ENCODE measurements at places on chromosomes 12 and 14.

DNA sequence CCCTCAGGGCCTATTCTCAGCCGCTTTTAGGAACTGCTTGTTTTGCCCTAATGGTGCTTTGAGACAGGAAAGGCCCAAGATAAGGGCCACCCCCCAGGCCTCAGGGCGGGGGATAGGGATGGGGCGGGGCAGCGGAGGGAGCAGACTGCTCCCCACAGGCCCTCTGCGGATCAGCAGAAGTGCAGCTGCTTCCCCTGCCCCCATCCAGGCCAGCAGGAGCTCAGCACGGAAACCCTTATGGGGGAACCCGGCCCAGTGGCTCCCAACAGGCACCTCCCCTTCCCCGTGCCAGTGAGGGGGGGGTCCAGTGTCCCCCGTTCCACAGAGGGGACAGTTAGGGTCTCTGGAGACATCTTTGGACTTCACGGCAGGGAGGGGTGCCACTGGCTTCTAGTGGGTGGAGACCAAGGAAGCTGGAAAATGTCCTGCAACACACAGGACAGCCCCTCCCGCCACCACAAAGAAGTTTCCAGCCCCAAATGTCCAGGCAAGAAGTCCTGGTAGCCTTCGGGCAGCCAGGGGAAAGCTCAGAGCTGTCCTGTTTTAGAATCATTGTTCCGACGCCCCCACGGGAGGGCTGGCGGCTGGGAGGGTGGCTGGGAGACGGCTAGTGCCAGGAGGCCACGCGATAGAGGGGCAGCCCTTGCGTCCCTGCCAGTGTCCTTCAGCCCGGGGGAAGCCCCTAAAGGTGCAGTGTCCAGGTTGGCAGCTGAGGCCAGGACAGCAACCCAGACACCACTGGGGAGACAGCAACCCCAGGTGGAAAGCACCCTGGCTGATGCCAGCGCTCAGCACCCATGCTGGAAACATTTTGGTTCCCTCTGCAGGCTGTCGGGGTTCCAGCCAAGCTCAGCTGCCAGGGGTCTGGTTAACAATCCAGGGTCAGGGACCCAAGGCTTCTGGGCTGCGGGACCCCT lies 10.4 kb upstream of the GPR132 start:
- DNase-seq: no peak

DNA sequence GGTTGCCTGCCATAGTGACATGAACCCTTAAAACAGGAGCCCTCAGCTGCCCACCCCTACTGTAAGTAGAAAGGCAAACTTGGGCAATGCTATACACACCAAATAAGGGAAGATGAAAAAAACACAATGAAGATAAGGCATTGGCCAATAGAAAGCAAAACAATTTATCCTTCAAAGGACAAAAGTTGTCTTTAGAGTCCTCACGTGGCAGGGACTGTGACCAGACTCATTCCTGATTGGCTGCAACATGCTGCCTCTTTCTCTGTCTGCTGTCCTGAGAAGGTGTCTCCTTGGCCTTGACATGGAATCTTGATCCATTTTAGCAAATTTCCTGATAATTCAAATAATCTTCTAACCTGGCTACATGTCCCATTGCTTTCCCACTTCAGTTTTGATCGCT lies 131.9 kb downstream of the GPR135 start:
- DNase-seq: no peak

DNA sequence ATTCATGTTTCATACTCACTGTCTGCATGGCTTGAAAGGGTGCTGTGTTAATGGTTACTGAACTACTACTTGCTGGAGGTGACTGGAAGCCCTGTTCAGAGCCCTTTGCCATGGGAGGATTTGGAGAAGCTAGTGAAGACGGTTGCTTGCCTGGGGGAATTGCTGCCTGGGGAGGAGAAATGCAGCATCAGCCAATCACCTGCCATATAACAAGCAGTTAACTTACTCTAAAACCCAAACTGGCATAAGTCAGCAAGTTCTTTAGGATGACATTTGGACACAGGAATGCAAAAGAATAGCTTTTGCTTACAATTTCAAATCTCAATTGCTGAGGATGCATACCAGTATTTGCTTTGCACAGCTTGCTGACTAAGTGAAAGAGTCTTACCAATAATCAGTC lies 23.4 kb upstream of the IPO8 start:
- DNase-seq: no peak

DNA sequence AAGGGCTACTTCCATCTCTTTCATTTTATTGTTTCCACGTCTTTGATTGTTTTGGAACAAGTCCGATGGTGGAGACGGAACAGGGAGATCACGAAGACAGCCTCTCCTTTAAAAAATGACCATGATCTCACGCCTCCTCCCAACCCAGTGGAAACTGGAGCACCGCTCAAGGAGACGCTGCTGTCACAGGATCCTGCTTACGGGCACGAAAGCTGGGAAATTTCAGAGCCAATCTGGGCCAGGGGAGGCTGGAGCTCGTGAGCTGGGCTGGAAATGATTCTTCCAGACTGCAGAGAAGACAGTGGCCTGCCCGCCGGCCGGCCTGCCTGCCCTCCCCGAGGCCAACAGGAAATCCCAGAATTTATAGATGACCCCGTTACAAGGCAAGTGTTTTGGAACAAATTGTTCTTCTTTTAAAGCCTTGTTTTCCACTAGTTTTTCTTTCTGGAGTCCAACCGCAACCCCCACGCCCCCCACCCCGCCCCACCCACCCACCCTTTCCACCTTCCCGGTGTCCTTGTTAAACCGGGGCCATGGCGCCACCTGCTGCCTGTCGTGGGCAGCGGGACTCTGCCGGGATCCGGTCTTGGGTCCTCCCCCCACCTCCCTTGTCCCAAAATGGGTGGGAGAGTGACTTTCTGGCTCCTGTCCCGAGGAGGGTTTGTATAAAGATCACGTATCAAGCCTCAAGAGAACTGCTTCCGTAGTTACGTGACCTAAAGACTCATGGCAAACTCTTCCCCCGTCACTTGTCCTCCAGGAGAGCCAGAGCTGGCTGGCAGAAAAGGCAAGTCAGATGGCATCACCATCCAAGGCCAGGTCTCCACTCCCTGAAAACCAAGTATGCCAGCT lies 40.3 kb downstream of the MAP1LC3B2 start:
- peak; percentile 32 for DNase-seq

GRCh38 chr12:89492883-89493282 lies 31.7 kb downstream of the GALNT4 start:
- no peak for DNase-seq

DNA sequence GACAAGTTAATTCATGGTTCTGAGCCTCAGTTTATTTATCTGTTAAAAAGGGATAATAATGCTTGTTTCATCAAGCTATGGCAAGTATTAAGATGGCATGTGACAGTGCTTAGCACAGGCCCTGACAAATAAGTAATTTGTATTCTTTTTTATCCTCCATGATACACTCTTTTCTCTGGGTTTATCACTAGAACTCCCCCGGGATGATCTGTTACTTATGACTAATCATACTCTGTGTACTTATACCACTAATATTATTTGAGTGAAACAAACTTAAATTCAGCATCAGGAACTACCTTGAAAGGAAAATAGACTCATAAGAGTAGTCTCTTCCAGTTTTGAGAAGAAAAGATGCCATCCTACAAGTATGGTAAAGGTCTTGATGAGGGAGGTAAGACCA lies 283.8 kb downstream of the PAWR start:
- DNase-seq: no peak

DNA sequence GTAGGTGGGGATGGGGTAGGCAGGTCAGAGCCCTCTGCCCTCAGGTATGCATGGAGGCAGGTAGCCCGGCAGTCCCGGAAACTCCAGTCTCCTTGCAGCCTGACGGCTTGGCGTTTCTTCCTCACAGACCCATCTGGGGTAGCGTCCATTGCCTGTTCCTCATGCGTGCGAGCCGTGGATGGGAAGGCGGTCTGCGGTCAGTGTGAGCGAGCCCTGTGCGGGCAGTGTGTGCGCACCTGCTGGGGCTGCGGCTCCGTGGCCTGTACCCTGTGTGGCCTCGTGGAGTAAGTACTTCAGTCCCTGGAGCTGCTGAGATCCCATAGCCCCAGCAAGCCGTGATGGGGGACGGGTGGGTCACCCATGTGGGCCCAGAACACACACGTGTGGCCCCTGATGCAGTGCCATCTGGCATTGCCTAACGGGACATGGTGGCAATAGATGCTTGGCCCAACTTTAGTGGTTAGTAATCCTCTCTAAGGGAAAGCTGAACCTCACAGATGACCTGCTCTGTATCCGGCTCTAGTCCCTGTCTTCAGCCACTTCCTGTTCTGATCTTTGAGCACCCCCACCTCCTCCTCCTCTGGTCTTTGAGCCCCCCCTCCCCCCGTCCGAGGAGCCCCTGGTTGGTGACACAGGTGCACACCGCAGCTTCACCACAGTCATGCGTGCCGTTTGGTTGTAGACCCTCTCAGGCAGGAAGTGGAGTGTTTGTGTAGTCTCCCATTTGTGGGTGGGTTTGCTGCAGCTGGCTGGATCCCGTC lies 3.7 kb downstream of the SIVA1 start:
- no peak for DNase-seq

DNA sequence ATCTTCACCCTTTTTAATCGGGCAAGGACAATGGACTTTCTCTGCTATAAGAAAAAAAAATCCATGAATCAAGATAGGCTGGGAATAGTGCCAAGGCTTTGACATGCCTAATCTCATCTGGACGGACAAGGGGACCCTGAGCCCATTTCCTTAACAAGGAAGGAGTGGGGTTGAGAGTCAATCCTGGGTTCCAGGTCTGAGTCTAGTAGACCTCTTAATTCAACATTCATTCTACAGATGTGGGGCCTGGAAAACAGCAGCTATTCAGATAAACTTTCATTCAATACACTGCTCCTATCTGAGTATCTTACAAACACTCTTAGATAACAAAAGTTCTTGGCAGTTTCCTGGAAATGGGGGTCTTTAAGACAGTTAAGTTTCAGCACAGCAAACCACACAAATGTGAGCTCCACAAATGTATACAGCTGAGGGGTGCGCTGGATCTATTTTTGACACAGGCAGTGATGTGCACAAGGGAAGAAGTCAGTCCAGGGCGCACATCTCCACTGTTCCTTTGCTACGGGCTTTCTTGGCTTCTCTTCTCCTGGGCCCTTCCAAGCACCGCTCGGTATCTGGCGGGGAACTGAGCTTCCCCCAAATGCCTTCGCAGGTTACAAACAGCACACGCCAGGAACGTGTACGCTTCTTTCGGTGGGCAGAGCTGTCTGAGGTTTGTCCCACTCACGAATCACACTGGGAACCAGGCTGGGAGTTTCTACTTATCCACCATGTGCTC lies 82.2 kb upstream of the GPR68 start:
- DNase-seq: no peak

DNA sequence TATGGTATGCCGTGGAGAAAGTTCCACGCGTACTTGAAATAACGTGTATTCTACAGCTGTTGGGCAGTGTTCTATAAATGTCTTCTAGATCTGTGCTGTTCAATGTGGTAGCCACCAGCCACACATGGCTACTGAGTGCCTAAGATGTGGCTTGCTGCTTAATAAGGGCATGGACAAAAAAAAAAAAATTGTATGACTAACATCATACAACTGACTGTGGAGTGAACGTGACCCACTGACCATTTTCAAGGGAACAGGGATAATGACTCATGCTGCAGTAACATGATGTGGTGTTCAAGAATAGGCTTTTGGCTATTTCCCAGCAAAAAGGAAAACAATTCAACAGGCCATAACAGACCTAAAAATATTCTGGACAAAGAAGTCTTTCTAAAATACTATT lies 13.0 kb downstream of the ATG14 start:
- no peak for DNase-seq

DNA sequence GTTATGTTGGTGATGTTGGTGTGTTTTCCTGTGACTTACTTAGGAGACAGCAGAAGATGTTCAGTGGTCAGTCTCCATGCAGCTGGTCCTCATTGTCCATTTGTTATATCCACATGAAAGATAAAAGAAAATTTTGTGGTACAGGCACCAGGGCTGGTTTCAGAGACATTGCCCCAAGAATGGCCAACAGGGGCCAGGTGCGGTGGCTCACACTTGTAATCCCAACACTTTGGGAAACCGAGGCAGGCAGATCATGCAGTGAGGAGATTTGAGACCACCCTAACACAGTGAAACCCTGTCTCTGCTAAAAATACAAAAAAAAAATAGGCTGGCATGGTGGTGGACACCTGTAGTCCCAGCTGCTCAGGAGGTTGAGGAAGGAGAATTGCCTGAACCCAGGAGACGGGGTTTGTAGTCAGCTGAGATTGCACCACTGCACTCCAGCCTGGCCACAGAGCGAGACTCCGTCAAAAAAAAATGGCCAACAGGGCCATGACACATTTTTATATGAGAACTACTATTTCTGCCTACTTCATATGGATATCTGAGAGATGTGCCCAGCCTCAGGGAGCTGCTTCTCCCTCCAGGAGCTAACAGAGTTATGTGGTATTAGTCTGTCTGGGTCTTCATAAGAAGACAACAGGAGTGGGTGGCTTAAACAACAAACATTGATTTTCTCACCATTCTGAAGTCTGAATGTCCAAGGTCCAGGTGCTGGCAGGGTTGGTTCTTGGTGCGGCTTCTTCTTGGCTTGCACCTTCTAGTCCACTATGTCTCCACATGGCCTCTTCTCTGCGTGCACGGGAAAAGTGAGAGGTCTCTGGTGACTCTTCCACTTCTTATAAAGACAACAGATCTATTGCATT lies 821.7 kb downstream of the TMEM121 start:
- no peak for DNase-seq

DNA sequence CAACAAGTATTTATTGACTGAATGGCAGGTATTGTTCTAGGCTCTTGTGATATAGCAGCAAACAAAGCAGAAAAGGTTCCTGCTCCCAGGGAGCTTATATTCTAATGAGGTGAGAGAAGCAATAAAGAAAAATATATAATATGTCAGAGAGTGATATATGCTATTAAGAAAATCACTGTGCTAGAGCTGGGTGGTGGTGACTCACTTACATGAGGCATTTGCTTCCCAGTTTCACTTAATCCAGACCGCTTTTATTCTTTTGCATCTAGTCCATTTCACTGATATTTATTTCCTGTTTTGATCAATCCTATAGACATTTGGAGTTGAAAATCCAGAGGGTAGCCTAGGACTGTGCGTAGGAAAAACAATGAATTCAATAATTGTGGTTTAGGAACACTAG lies 17.5 kb downstream of the TRHDE start:
- DNase-seq: no peak

GRCh38 chr12:115078990-115079389 lies 395.0 kb upstream of the TBX3 start:
- no peak for DNase-seq

DNA sequence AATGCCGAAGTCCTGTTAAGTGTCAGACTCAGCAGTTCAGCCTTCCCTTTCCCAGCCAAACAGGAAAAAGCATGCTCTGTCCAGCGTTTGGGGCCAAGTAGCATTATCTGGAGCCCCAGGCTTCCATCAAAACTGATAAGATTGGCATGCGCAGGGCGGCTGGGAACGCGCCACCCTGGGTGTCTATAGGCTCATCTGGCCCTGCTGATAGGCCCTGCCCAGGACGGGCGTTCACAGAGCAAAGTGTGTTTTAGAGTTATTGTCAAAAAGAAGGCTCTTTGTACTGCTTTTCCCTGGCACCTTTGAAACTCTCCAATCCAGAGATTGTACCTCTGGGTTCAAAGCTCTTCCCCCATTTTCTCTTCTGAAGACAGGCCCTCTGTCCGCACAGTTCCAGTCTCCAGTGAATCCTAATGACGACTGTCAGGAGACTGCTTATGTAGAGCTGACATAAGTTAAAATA lies at the start of gene ART4:
ART4 (minus strand) TSS at position 102 of the 463 bp plus-strand sequence. CDS start 413 bp downstream, outside the sequence.
- no peak for DNase-seq

GRCh38 chr12:8917751-8918150 lies 3.4 kb downstream of the PHC1 start:
- DNase-seq: no peak

Data from T follicular helper cell (primary cell).